ENCODE measurements at places on chromosomes 13 and 19.

DNA sequence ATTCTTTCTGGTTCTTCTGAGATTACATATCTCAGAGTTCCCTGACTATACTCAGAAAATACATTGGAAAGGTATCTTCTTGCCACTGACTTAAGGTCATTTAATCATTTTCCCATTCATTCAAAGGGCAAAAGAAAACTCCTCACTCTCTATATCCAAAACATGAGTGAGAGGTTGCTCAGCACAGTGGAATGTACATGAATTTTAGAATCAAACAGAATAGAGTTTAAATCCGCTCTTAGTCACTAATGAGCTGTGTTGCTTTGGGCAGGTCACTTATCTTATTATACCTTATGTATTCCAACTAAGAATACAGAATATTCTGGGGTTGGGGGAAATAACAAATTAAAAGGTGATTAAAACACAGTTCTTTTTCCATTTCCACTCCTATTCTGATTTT is 452.6 kb upstream of the KLF12 start:
- no peak for DNase-seq

GRCh38 chr13:91249861-91250260 is 97.6 kb upstream of the MIR17HG start:
- no peak for DNase-seq

DNA sequence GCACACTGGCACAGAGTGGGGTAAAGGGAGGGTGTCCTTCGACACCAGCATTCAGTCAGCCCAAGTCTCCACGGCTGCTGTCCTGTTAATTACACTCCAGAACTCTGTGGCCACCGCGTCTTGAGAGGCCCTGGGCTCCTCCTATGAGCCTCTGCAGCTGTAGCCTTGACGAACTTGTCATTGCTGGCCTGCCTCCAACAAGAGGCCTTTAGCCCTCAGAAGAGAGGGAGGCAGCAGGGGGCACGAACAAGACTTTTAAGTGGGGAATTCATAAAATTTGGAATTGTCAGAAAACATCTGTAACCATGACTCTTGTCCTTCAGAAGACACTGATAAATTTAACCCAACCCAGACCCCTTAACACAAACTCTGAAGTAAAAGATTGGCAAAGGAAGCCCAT is 241.9 kb downstream of the UQCRFS1 start:
- DNase-seq, result no peak

- DNase-seq, result no peak
Observed at GRCh38 chr19:14030997-14031718, 404 bp upstream of the IL27RA start.

DNA sequence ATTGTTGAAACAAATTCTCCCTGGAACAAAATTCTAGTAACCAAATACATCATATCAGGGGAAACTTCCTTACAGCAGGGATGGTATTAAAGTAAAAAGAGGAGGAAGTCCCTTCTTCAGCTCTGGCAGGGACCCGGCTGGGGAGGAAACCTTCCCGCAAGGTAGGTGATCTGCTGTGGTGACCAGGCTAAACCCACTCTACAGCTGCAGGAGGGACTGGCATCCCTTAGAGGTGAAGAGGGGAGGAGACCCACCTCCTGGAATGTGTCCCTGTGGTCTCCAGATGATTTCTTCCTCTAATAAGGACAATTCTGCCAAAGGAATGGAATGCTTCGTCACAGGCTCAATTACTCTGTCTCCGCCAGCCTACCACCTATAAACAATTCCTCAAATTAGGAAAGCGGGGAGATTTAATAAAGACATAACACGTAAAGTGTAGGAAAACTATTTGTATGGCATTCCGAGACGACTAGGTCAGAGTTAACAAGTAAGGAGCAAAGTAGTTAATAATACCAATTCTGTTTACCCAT is 637 bp upstream of the PDS5B start:
- no peak for DNase-seq

GRCh38 chr19:42242069-42242511 is 312 bp downstream of the GSK3A start:
- DNase-seq, result no peak

DNA sequence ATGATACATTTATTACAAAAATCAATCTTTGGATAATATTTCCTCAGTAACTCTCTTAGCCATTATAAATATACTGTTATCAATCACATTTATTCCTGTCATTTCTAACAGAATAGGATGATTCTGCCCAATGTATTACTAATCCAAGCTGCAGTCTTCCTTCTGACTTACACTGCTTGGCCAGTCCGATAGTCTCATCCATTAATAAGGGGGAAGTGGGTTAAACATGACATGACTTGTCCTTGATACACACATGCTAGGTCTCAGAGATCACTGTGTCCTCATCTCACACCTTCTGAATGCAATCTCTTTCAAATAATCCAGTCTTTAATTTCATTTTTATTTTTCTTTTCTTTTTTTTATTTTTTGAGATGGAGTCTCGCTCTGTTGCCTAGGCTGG is 18.8 kb downstream of the SACS start:
- DNase-seq, result no peak

- DNase-seq, result no peak
Observed at GRCh38 chr13:27446986-27447583, 3.3 kb downstream of the MTIF3 start.

- peak; percentile 85 for DNase-seq
Observed at GRCh38 chr19:48415395-48415794, 21.9 kb downstream of the GRIN2D start.

DNA sequence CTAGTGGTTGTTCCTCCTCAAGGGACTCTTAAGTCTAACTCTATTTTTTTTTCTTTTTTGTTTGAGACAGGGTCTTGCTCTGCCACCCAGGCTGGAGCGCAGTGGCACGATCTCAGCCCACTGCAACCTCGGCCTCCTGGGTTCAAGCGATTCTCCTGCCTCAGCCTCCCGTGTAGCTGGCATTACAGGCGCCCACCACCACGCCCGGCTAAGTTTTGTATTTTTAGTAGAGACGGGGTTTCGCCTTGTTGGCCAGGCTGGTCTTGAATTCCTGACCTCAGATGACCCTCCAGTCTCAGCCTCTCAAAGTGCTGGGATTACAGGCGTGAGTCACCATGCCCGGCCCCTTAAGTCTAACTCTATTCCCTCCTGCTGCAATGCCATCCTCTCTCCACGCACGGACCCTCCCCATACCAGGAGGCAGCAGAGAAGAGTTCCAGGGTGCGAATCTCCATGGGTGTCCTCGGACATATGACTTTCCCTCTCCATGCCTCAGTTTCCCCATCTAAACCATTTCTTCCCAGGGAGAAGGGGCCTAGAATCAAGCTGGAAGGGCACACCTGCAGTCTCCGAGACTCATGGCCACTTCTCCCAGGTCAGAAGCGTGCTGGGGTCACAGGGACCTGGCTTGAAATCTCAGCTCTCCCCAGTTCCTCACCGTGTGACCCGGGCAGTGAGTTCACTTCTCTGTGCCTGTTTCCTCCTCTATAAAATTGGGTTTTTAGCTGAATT is 6.0 kb upstream of the BCL3 start:
- DNase-seq, result no peak

- no peak for DNase-seq
Observed at GRCh38 chr19:43563816-43564457, 11.4 kb downstream of the XRCC1 start.

GRCh38 chr13:34000955-34001354 is 183.0 kb downstream of the RFC3 start:
- no peak for DNase-seq

DNA sequence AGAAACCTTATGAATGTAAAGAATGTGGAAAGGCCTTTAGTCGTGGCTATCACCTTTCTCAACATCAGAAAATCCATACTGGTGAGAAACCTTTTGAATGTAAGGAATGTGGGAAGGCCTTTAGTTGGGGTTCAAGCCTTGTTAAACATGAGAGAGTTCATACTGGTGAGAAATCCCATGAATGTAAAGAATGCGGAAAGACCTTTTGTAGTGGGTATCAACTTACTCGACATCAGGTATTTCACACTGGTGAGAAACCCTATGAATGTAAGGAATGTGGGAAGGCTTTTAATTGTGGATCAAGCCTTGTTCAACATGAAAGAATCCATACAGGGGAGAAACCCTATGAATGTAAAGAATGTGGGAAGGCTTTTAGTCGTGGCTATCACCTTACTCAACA is 20.8 kb downstream of the ZNF283 start:
- DNase-seq, result no peak

DNA sequence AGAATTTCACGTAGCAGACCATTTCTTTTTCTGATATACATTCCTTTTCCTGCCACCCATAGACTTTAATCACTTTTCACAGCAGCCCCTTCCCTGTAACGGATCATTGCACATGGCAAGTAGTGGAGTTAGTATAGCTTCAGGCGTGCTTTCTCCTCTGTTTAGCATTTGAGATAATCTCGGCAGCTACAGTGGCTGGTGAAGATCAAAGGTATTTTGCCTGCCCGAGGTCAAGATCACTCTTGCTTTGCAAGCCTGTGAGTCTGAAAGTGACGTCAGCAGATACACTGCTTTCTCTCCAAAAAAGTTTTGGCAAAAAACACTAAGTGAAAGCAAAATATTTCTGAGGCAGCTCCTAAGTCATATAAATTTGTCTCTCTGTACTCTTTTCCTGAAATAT is 260.0 kb downstream of the NDFIP2 start:
- no peak for DNase-seq

DNA sequence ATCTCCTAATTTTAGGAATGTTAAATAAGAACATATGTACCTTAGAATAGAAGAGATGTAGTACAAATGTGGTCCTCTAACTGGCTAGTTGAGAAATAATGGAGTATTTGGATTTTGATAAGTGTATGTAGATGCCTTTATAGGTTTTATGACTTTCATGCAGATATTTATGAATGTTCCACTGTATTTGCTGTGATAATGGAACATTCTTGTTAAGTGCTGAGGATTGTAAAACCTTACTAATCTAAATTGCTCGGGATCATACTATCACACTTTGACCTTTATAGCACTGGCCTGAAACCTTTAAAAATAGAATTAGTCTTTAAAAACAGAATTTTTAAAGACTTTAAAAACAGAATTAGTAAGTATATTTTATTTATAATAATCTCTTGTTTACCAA is 135.1 kb downstream of the LMO7 start:
- no peak for DNase-seq

- DNase-seq, result peak; percentile 87
Observed at GRCh38 chr19:42108527-42109389, 23.5 kb downstream of the POU2F2 start.

DNA sequence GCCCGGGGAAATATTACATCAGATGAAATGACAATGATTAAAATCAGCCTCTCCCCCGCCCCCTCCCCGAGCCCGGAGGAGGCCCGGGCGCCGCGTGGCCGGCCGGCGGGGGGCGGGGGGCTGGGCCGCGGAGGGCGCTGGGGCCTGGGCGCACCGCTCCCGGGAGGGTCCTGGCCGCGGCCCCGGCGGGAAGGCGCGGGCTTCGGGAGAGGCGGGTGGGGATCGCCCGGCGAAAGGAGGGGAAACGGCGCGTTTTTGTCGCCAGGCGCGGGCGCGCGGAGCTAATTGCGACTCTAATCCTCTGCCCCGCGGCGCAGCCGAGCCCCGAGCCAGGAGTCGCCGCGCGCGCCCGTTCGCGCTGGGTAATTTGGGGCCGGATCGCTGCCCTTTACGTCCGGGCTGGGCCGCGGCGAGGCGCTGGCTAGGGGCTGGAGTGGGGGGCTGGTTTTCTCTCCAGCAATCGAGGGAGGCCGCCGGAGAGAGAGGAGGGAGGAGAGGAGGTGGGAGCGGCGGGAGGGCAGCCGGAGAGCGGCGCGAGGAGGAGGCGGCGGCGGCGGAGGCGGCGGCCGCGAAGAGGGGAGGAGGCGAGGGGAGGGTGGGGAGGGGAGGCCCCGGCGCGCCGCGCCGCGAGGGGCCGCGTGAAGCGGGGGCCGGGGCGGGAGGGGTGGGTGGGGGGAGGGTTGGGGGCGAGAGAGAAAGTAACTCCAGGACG is at the start of gene KCTD15:
Gene KCTD15 (plus strand): TSS at position 707 of the 712 bp plus-strand sequence. CDS start 3,585 bp downstream, outside the sequence.
- no peak for DNase-seq

- DNase-seq, result no peak
Observed at GRCh38 chr19:30428844-30429243, 56.7 kb downstream of the ZNF536 start.

DNA sequence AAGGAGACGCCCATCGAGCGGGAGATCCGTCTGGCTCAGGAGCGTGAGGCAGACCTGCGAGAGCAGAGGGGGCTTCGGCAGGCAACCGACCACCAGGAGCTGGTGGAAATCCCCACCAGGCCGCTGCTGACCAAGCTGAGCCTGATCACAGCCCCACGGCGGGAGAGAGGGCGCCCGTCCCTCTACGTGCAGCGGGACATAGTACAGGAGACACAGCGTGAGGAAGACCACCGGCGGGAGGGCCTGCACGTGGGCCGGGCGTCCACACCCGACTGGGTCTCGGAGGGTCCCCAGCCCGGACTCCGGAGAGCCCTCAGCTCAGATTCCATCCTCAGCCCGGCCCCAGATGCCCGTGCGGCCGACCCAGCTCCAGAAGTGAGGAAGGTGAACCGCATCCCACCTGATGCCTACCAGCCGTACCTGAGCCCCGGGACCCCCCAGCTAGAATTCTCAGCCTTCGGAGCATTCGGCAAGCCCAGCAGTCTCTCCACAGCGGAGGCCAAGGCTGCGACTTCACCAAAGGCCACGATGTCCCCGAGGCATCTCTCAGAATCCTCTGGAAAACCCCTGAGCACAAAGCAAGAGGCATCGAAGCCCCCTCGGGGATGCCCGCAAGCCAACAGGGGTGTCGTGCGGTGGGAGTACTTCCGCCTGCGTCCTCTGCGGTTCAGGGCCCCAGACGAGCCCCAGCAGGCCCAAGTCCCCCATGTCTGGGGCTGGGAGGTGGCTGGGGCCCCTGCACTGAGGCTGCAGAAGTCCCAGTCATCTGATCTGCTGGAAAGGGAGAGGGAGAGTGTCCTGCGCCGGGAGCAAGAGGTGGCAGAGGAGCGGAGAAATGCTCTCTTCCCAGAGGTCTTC is 7.1 kb downstream of the MISP start:
- no peak for DNase-seq

GRCh38 chr13:97239306-97239705 is 17.2 kb downstream of the MBNL2 start:
- no peak for DNase-seq

GRCh38 chr13:49453465-49453864 is 9.4 kb downstream of the SETDB2 start:
- no peak for DNase-seq

DNA sequence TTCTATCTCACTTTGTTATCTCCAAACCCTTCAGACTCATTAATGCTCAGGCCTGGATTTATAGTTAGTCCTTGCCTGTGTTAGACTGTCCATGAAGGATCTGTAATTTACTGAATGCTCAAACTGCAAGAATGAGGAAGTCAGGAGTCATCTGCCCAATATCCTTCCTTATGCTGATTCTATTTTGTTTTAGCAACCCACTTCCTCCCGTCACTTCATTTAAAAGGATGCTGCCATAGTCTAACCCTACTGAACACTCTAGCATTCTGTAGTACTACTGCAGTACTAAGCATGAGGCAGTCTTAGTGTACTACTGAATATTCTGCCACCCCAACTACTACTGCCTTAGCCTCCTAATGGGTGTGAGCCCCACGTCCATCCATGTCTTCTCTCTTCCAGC is 1.5 kb downstream of the FCAR start:
- no peak for DNase-seq

DNA sequence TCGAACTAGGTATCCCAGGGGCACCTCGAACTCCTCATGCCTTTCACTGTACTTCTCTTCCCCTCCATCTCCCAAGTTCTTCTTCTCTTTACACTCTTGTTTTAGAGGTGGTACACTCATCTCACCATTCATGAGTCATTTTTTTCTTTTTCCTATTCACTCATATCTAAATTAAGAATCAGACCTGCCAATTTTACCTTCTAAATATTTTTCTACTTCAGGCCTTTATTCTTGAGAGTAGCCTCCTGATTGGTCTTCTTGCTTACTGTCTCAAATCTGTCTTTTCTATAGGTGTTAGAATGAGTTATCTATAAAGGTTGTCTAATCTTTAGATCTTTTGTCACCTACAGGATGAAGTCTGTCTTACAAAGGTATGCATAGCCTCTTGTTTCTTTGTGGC is 20.7 kb downstream of the TDRD3 start:
- no peak for DNase-seq

GRCh38 chr19:48836089-48837017 is at the start of gene HSD17B14:
HSD17B14 (minus strand) TSS chr19:48836491; CDS start chr19:48836411, 80 bp downstream.
- no peak for DNase-seq

All from kidney capillary endothelial cell (primary cell).